ENCODE measurements at places on chromosomes 3 and 15.

DNA sequence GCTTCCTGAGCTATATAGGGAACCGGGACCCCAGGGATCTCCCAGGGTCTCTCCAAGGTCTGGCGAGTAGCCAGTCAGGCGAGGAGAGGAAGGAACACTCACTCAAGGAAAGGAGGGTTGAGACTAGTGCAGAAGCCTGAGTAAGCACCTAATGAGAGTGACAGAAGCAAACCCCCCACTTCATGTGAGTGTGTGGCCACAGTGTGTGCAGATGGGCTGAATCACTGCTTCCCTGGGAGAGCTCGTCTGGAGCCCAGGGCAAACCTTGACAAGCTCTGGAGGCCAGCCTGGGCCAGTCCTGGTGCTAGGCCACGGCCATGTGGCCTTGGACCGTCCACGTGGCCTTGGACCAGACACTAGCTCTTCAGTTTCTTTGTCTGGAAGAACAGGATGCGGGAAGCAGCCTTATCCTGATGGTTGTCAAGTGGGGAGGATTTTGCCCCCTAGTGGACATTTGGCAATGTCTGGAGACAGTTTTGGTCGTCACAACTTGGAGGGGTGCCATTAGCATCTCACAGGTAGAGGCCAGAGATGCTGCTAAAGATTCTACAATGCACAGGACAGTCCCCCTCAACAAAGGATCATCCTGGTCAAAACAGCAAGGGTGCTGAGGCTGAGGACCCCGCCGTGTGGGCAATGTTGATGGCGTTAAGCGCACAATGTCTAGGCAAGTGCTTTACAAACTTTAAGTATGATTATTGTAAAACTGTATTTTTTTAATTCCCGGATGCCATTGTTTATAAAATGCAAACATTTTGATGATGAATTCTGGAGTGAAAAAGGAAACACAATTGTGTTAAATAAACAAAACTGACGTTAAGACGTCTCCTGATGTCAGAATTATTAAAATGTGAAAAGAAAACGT, 34.8 kb upstream of the CTSH start:
- peak; percentile 42 for DNase-seq

GRCh38 chr3:125443923-125444322, 68.8 kb upstream of the ZNF148 start:
- DNase-seq, result no peak

GRCh38 chr15:99932676-99933402, 199.6 kb upstream of the LYSMD4 start:
- no peak for DNase-seq

GRCh38 chr3:158313338-158313927, 203.5 kb downstream of the RSRC1 start:
- no peak for DNase-seq

DNA sequence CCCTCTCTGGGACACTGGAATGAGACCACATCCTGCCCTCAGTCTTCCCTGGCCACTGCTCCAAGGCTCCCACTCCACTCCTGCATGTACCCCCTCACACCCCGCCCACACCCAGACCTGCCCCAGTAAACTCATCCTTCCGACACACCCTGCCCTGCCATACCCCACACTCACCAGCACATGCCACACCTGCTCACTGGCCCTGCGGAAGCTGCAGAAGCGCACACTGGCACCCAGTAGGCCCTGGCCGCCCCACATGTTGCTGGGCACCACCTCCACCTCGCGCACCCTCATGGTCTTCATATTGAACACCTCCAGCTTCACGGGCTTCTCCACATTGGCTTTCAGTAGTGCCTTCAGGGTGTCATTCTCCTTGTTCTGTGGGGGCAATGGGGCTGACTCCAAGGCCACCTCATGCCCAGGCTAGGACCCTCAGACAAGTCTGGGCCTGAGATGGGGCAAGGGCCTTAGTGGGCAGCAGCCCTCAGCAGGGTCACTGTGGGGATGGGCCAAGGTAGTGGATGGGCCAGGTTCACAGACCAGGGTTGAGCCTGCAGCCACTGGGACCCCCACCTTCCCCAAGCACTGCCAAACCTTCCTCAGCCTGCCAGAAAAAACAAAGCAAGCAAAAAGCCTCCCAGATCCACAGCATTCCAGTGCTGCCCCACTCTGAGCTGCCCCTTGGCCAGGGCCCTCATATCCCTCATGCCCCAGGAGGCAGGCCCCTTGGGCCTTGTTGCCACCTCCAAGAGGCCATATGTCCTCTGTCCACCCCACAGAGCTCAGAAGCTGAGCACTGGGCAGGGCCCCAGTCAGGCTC, 4.7 kb downstream of the GORASP1 start:
- no peak for DNase-seq

GRCh38 chr3:141646760-141647561, 91.1 kb upstream of the RNF7 start:
- no peak for DNase-seq

- no peak for DNase-seq
Observed at GRCh38 chr3:8968375-8968882, 5.2 kb upstream of the RAD18 start.

GRCh38 chr3:175865724-175866123, 1006.6 kb downstream of the NAALADL2 start:
- DNase-seq, result no peak

GRCh38 chr3:100992231-100993012, 799 bp downstream of the ABI3BP start:
- no peak for DNase-seq

GRCh38 chr15:37586976-37587375, 347.5 kb upstream of the TMCO5A start:
- no peak for DNase-seq

- no peak for DNase-seq
Observed at GRCh38 chr3:195692354-195692685, 28.5 kb upstream of the MUC20 start.

- DNase-seq, result no peak
Observed at GRCh38 chr3:59286791-59287531, 237.1 kb upstream of the CFAP20DC start.

GRCh38 chr3:66598168-66598567, 97.3 kb upstream of the LRIG1 start:
- DNase-seq, result no peak

DNA sequence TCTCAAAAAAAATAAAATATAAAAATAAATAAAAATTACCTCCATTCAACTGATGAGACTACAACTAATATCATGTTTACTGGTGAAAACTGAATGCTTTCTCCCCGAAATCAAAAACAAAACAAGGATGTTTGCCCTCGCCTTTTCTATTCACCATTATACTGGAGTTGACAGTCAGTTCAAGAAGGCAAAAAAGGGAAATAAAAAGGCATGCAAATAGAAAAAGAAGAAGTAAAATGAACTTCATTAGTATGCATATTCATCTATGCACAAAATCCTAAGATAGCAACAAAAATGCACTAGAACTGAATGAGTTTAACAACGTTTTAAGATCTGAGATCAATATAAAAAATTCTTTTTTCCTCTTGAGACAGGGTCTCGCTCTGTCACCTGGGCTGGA, 72.7 kb upstream of the FAM174B start:
- no peak for DNase-seq

DNA sequence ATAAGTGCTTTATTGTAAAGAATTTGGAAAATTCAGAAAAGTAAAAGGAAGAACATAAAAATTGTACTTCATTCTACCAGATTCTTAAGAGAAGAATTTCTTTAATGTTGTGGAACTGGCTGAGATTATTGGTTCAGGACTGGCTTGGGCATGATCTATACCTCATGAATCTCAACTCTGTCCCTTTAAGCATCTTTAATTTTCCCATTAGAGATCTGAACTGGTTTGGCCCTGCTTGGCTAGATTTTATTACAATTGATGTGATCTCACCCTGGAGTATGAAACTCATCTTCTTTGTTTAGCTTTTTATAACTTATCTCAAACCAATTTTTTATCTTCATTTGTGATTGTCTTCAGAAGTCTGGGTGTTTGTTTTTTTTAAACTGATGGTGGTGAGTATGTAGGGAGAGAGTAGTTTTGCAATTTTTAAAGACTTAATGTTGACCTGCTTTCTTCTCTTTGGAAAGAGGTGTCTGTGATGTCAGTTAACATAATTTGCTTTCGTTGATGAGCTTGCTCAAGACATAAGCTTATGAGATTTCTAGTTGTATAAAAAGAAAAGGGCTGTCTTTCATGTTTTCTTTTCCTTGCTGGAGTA, 61.9 kb downstream of the ZNF609 start:
- no peak for DNase-seq

- no peak for DNase-seq
Observed at GRCh38 chr3:116322750-116323375, 122.4 kb downstream of the LSAMP start.

DNA sequence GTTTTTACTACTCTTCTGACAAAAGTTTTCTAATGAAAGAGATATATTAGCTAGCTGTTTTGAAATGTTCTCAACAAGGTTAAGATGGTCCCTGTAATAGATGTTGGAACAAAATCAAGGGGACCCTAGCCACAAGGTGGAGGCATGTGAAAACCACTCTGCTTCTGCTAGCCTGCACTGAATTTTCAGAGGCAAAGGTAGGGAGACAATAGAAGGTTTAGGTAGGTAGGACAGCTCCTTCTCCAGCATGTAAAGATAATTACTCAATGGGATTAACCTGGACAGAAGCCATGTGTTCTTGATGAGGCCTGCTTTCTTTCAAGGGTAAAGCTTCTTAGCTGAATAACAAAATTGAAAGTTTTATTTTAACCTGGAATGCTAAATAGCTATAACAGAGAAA, 333.5 kb downstream of the LSAMP start:
- DNase-seq, result no peak

- DNase-seq, result no peak
Observed at GRCh38 chr3:186746008-186746407, 28.8 kb downstream of the KNG1 start.

DNA sequence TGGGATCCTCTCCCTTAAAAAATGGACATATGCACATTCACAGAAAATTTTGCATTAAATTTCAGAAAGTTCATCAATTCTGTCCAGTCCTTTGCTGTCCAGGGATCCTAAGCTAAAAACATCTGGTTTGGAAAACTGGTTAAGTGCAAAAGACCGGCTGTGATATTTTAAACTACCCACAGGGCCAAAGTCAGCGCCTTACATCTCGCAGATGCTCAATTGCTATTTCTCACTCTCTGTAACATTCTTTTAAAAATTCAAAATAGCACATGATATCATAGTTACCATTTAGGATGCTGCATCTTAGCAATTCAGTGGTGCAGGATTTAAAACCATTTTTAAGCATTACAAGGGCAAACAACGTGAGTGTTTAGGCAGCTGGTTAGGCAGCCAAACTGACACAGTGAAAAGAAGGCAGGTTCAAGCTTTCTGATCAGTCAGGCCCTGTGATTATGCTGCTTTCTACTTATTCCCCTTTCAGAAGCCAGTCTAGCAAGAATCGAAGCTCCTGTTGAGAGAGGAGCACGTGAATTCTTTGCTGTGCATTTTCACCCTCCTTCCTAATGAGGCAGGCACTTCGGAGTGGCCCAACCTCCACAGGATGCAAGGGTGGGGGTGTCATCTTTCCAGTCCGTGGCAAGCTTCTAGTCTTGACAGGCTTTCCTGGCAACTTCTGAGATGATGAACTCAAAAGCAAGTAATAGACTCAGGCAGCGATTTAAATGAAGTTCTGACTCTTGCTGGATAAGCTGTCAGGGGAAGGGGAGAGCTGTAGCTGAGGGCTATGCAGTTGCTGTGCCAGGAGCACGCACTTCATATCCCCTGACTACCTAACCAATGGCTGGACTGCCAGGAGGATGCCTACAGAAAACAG, 8.8 kb downstream of the PRICKLE2 start:
- DNase-seq, result no peak

GRCh38 chr3:73603762-73604171, 21.0 kb downstream of the PDZRN3 start:
- DNase-seq, result no peak

- peak; percentile 22 for DNase-seq
Observed at GRCh38 chr15:74723754-74724334, 1.5 kb downstream of the CYP1A1 start.

DNA sequence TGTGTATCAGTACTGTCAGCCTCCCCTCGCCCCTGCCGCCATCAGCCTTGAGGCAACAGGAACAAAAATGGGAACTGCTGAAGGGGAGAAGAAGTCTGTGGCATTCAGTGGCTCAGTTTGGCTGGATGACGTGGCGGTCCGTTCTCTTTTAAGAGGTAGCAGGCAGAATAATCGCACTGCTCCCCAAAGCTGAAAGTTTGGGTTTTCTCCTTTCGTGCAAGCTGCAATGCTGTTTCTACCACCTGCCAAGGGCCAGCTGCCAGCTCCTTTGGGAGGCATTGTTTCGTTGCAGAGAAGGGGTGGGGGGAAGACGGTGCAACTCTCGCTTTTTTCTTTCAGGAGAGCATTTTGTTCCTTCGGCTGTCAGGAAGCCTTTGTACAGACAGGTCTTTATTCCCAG, 369.6 kb upstream of the RORA start:
- DNase-seq, result no peak

DNA sequence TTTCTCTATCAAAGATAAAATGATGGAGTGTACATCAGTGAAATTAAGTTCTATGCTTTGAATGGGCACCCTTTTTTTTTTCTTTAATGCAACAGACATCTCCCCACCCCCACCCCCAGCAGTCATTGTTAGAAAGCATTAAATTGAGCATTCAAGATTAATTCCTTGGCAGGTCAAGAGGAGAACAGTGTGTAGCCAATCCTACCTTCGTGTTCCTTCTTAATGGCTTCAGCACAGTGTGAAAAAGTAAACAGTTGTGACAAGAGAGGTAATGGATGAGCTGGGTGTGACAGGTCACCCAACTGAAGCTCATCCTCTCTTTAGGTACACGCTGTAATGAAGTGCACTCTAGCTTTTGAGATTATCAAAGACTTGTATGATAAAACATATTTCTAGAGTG, 198.5 kb upstream of the RARB start:
- no peak for DNase-seq

DNA sequence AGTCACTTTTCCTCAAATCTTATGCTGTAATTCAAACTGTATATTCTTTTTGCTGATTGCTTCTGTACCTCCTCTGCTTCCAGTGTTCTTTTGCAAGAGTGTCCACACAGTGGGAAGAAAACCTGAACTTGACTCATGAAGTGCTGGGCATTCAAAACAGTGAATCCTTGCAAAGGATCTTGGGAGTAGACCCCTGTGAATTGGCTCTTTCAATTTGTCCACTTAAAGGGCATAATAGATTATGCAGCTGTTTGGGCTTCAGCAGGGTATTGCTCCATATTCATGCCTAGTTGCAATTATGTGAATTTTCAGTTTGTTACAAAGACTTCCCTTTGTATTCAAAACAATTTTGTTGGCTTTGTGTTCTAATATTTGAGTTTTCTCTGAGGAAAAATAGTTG, 11.4 kb downstream of the ZFAND6 start:
- no peak for DNase-seq

DNA sequence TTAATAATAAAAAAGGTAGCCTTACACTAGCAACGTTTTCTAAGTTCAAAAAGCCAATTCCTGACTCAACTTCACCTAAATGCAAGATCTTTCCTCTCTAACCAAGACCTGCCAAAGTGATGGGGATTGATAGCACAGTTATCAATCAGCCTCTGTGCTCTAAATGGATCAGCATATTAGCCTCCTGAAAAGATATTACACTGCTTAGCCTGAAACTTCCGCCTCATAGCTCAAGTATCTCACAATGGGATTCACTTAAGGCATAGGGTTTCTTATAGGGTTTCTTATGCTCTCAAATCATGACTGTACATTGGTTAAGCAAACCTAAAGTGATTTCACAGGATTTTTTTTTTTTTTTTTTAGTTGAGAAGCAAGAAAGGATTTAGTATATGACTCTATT, 436 bp upstream of the SLC9A9 start:
- DNase-seq, result no peak

GRCh38 chr3:107578523-107578922, 55.8 kb downstream of the BBX start:
- no peak for DNase-seq
